Neural crest cell (in vitro differentiated cells): ENCODE measurements at places on chromosomes 13 and 19. TPM values are rescaled to one million over a fixed set of nuclear protein-coding genes. Genes with fewer than 3 reads are reported as not detected.

DNA sequence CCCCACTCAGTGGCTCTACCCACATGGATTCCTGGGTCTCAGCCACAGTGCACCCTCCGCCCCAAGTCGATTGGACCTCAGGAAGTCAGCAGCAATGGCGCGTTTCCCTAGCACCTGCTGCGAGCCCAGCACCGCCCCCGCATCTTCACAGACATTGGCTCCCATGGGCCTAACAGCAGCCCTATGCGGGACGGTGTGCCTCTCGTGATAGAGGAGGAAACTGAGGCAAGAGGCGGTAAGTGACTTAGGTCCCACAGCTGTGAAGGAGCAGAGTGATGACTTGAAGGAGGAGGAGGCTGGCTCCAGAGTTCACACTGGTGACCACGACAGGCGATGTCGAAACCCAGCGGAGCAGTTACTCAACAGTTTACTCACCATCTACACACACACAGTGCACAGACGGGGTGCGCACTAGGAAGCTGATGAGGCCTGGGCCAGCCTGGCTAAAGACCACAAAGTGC lies 104.5 kb upstream of the SOX1 start:
- H3K36me3 ChIP-seq, result no peaks in the 10 kb centered on the region
- H3K4me1 ChIP-seq, result peaks cover 3% of the 10 kb centered on the region
- H3K27me3 ChIP-seq, result no peaks in the 10 kb centered on the region
- no peak for DNase-seq
- H3K4me3 ChIP-seq, result no peak overlapping the region
- H3K27ac ChIP-seq, result no peak overlapping the region

DNA sequence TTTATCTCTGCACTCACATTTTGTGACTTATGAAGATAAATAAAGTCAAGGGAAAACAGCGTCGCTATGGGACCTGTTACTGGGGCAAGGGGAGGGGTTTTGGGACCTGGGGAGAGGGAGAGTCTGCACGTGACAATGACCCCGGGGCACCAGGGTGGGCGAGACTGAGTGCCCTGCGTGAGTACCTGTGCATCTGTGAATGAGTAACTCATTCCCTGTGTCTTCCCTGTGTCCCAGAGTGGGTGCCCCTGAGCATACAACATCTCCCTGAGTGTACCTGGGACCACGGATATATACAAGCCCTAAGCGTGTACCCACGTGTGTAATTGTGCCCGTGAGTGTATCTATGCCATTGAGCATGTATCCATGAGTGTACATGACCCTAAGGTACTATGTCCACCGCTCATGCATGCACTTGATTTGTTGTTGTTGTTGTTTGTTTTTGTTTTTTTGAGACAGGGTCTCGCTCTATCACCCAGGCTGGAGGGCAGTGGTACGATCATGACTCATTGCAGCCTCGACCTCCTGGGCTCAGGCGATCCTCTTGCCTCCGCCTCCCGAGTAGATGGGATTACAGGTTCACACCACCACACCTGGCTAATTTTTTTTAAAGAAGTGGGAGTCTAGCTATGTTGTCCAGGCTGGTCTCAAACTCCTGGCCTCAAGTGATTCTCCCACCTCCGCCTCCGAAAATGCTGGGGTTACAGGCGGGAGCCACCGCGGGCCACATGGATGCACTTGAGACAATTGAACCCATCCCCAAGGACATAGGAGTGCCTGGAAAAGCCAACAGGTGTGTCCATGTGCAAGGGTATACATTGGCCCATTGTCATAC lies 645 bp upstream of the TRAPPC5 start:
- H3K4me3 ChIP-seq, result peak overlapping the region; percentile 90
- H3K36me3 ChIP-seq, result no peaks in the 10 kb centered on the region
- peaks cover 4% of the 10 kb centered on the region for H3K4me1 ChIP-seq
- H3K27me3 ChIP-seq, result peaks cover 41% of the 10 kb centered on the region
- no peak for DNase-seq

DNA sequence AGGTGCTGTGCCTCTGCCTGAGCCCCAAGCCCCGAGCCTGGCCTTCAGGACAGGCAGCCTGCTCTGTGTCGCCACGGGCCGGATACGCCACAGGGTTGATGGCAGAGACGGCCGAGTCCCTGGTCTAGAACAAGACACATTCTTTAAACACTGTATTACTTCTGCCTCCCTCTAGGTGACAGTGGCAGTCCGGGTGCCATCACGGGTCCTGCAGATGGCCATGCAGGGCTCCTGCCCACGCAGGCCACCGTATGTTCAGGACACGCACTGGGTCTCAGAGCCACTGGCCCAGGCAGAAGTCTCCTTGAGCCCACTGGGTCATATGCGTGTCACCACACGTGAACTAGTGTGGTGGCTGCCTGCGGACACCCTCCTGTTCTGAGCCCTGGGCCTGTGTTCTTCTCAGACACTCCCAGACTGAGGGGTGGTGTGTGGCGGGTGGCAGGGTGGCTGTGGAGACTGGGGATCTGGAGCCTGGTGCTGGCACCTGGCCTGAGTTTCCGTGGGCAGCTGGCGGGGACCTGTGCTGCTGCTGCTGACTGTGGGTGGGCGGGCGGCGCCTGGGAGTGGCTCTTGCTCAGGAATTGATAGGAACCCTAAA lies 4.4 kb downstream of the PLEKHJ1 start:
- peaks cover 12% of the 10 kb centered on the region for H3K36me3 ChIP-seq
- H3K4me1 ChIP-seq, result peaks cover 17% of the 10 kb centered on the region
- H3K27ac ChIP-seq, result no peak overlapping the region
- H3K27me3 ChIP-seq, result peaks cover 17% of the 10 kb centered on the region

- H3K27ac ChIP-seq, result no peak overlapping the region
- H3K27me3 ChIP-seq, result no peaks in the 10 kb centered on the region
- H3K4me3 ChIP-seq, result no peak overlapping the region
- DNase-seq, result no peak
- H3K4me1 ChIP-seq, result peaks cover 4% of the 10 kb centered on the region
- peaks cover 16% of the 10 kb centered on the region for H3K36me3 ChIP-seq
Measured at GRCh38 chr19:55616395-55616875, 7.9 kb downstream of the ZNF784 start.

GRCh38 chr19:30387311-30388115 lies 15.3 kb downstream of the ZNF536 start:
- DNase-seq, result no peak
- H3K27me3 ChIP-seq, result peaks cover 13% of the 10 kb centered on the region
- H3K27ac ChIP-seq, result no peak overlapping the region
- peaks cover 5% of the 10 kb centered on the region for H3K4me1 ChIP-seq
- no peak overlapping the region for H3K4me3 ChIP-seq

GRCh38 chr19:9793071-9793591 lies 24.6 kb upstream of the ZNF846 start:
- H3K4me3 ChIP-seq, result peak overlapping the region; percentile 87
- no peak for DNase-seq
- H3K36me3 ChIP-seq, result no peaks in the 10 kb centered on the region
- peaks cover 23% of the 10 kb centered on the region for H3K4me1 ChIP-seq

DNA sequence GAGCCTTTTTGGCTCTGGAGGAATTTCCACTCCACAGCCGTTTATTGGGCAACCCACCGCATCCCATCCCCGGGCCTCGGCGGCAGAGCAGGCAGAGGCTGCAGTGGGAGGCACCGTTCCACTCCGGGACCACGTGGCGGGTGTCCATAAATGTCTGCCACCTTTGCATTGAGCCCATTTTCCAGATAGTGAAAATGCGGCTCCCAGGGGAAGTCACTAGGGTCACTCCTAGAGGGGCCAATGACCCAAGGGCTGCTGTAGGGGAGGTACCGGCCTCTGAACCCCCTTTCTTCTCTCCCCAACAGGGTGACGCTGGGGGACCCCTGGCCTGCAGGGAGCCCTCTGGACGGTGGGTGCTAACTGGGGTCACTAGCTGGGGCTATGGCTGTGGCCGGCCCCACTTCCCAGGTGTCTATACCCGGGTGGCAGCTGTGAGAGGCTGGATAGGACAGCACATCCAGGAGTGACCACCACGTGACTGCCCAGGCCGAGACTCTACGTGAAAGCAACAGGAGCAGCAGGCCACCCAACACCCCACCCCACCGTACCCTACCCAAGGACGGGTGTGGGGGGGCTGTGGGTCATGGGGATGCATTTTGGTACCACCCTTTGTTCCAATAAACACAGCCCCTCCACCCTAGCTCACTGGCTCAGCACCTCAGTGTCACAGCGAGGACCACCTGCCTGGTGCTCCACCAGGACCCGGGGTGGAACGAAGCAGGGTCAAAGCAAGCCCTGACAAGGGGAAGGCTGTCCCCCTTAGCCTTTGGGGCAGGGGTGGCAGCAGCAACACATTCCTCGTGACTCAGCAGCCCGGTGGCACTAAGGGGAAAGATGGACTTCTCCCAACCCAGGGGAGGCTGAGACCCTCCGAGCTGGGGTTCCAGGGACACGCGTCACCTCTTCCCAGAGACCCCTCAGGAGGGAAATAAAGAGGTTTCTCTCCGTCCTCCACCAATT lies 1.5 kb downstream of the TIMM13 start:
- DNase-seq, result no peak
- peaks cover 6% of the 10 kb centered on the region for H3K27me3 ChIP-seq
- H3K27ac ChIP-seq, result no peak overlapping the region
- H3K4me1 ChIP-seq, result peaks cover 16% of the 10 kb centered on the region
- peaks cover 5% of the 10 kb centered on the region for H3K36me3 ChIP-seq
- peak overlapping the region; percentile 97 for H3K4me3 ChIP-seq

DNA sequence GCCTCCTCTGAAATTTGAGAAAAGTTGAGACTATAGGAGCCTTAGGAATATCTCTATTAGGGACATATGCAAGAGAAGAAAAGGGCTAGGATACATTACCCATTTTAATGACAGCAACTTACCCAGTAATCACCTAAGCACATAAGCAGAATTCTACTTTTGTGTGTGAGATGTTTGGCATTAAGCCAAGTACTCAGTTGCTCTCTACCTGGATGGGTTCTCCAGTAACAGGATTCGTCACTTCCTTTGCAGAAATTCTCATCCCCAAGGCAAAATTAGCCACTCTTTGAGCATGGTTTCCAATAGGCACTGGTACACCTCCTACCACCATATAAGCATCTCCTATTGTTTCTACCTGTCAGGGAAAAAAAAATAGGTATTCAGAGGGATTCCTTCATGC lies 95.1 kb downstream of the C13orf42 start:
- H3K27me3 ChIP-seq, result no peaks in the 10 kb centered on the region
- DNase-seq, result no peak
- no peaks in the 10 kb centered on the region for H3K36me3 ChIP-seq

GRCh38 chr19:47253467-47253881 lies 2.9 kb upstream of the CCDC9 start:
- no peaks in the 10 kb centered on the region for H3K27me3 ChIP-seq
- peaks cover 22% of the 10 kb centered on the region for H3K4me1 ChIP-seq
- H3K36me3 ChIP-seq, result no peaks in the 10 kb centered on the region

DNA sequence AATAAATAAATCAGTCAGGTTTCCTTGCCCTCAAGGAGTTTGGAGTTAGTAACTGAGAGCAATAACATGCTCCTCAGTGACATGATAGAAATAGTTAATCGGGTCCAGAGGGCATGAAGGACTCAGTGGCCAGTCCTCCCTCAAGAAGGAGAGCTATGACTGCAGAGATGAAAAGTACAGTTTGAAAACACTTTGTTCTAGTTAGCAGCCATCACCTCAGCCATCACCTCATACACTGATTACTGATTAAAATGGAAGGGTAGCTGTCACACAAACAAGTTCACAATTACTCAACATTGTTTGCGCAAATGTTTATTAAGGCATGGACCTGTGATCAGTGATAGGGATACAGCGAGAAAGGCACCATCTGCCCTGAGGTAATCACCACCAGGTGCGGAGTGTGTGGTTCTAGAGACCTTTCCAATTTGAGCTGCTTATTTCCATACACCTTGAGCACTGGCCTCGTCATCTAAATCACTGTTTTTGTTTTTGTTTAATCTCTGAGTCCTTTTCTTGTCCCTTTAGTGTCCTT lies 85.3 kb upstream of the RAP2A start:
- peaks cover 41% of the 10 kb centered on the region for H3K36me3 ChIP-seq
- no peak overlapping the region for H3K4me3 ChIP-seq
- no peak for DNase-seq
- H3K27me3 ChIP-seq, result no peaks in the 10 kb centered on the region

CERS1 gene
- 27.7 and 29.8 TPM in 2 replicates for total RNA-seq

ZNF738 gene
- total RNA-seq, result 71.1 and 71.4 TPM in 2 replicates

KCNRG gene
- total RNA-seq, result 1.1 and 1.4 TPM in 2 replicates

CCDC61 gene
- total RNA-seq, result 17.6 and 18.1 TPM in 2 replicates

ZNF57 gene
- 4.2 and 4.7 TPM in 2 replicates for total RNA-seq

ZNF563 gene
- total RNA-seq, result 1.6 and 2.4 TPM in 2 replicates

FFAR3 gene
- not detected in 2 replicates for total RNA-seq

KLK15 gene
- total RNA-seq, result not detected in 2 replicates
